Small intestine (tissue), 16 donors: ENCODE measurements at places on chromosomes 13 and 19. TPM values are rescaled to one million over a fixed set of nuclear protein-coding genes. Genes with fewer than 3 reads are reported as not detected.

DNA sequence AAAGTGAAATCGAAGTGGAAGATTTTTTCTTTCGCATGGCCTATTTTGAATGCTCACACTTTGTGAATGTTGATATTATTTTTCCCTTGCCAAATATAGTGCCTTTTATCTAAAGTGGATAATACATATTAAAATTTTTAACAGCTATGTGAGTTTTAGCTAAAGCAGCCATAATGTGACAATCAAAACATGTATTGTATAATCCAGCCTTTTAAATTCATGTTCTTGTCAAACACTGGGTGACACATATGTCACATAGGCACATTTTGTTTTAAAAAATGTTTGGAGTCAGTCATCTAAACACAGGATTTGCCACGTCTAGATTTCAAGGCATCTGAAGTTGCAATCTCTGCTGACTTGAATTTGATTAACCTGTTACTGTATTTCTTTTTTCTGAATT, 1256.6 kb downstream of the SLITRK1 start:
- no peaks in the 10 kb centered on the region for H3K36me3 ChIP-seq
- no peak for DNase-seq
- H3K4me1 ChIP-seq = no peaks in the 10 kb centered on the region
- no peaks in the 10 kb centered on the region for H3K27me3 ChIP-seq
- no peak overlapping the region for H3K27ac ChIP-seq
- no peak overlapping the region for H3K4me3 ChIP-seq

Gene NUP62
- polyA plus RNA-seq = 24.2 TPM

DNA sequence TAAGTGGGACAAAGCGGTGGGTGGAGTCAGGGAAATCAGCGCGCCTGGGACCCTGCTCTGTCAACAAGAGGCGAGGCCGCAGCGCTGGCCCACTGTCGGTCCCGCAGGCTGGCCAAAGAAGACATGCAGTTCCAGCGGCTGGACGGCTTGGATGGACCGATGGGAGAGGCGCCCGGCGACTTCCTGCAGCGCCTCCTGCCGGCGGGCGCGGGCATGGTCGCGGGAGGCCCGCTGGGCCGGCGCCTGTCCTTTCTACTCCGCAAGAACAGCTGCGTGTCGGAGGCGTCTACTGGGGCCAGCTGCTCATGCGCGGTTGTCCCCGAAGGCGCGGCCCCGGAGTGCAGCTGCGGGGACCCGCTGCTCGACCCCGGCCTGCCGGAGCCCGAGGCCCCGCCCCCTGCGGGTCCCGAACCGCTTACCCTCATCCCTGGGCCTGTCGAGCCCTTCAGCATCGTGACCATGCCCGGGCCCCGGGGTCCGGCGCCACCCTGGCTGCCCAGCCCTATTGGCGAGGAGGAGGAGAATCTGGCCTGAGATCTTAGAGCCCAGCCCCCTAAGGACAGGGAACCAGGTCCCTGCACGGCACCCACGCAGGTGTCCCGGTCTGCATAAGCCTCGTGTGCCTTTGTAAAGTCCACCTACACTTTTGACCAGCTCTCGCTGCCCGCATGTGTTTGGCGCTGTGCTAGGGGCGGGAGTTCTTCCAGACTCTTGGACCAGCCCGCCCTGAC, 6.1 kb downstream of the BEST2 start:
- H3K4me3 ChIP-seq = peak overlapping the region; percentile 20
- DNase-seq = peak; percentile 85
- H3K27me3 ChIP-seq = peaks cover 7% of the 10 kb centered on the region
- no peaks in the 10 kb centered on the region for H3K4me1 ChIP-seq
- H3K27ac ChIP-seq = peak overlapping the region; percentile 22

DNA sequence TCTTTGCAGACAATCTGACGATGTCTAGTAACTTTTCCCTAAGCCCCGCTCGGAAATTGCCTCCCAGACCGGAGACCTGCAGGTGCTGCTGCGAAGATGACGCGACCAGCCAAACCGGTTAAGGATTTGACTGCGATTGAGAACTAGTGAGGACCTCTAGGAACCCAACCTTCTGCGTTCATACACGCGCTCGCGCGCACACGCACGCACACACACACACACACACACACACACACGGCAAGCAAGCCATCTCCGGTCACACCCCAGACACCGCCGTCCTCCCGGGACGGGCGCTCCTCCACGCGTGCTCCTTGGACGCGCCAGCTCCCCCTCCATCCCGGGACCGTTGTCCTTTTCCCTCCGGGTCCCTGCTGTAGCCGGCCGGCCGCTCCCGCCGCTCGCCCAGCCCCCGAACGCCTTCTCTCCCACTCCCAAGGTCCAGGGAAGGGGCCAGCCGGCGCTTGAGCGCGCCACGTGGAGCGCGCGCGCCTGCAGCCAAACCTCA, 1.2 kb downstream of the TBC1D4 start:
- H3K36me3 ChIP-seq = no peaks in the 10 kb centered on the region
- DNase-seq = peak; percentile 69
- H3K27ac ChIP-seq = peak overlapping the region; percentile 36

- no peak overlapping the region for H3K4me3 ChIP-seq
- peaks cover 4% of the 10 kb centered on the region for H3K27me3 ChIP-seq
Measured at GRCh38 chr13:25177012-25177411, 4.9 kb upstream of the AMER2 start.

GRCh38 chr13:103147961-103148360, 81.7 kb upstream of the SLC10A2 start:
- H3K4me3 ChIP-seq = no peak overlapping the region
- DNase-seq = peak; percentile 66
- no peaks in the 10 kb centered on the region for H3K36me3 ChIP-seq
- H3K4me1 ChIP-seq = peaks cover 13% of the 10 kb centered on the region
- no peaks in the 10 kb centered on the region for H3K27me3 ChIP-seq

Gene BLOC1S3
- polyA plus RNA-seq = 3.6 TPM

Gene PLPPR3
- polyA plus RNA-seq = not detected

Gene ZNF208
- polyA plus RNA-seq = not detected

DNA sequence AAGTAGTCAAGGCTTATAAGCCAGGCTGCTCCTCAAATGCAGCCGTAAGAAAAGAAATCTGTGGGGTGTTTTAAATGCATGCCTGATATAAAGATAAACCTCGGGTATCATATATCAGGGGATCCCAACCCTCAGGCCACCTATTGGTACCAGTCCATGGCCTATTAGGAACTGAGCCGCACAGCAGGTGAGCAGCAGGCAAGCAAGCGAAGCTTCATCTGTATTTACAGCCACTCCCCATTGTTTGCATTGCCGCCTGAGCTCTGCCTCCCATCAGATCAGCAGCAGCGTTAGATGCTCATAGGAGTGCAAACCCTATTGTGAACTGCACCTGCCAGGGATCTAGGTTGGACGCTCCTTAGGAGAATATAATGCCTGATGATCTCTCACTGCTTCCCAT, 233.5 kb upstream of the SERP2 start:
- no peak overlapping the region for H3K4me3 ChIP-seq
- H3K27ac ChIP-seq = peak overlapping the region; percentile 95
- no peaks in the 10 kb centered on the region for H3K27me3 ChIP-seq
- H3K4me1 ChIP-seq = peaks cover 26% of the 10 kb centered on the region
- DNase-seq = peak; percentile 66
- H3K36me3 ChIP-seq = no peaks in the 10 kb centered on the region

GRCh38 chr19:6809262-6809661, 36.8 kb downstream of the VAV1 start:
- no peak for DNase-seq
- H3K4me1 ChIP-seq = no peaks in the 10 kb centered on the region
- H3K27me3 ChIP-seq = no peaks in the 10 kb centered on the region
- no peak overlapping the region for H3K4me3 ChIP-seq

Gene PODNL1
- polyA plus RNA-seq = 1.7 TPM

- peaks cover 3% of the 10 kb centered on the region for H3K4me1 ChIP-seq
- H3K27ac ChIP-seq = no peak overlapping the region
- H3K27me3 ChIP-seq = no peaks in the 10 kb centered on the region
- peak; percentile 19 for DNase-seq
- no peaks in the 10 kb centered on the region for H3K36me3 ChIP-seq
Measured at GRCh38 chr19:49932731-49933131, 3.4 kb upstream of the NUP62 start.

Gene PLEKHJ1
- polyA plus RNA-seq = 307 TPM

Gene CYP2A7
- polyA plus RNA-seq = not detected

GRCh38 chr19:43735957-43736356, 18.8 kb downstream of the SMG9 start:
- no peaks in the 10 kb centered on the region for H3K27me3 ChIP-seq
- H3K27ac ChIP-seq = no peak overlapping the region
- DNase-seq = no peak
- H3K36me3 ChIP-seq = peaks cover 3% of the 10 kb centered on the region
- peaks cover 18% of the 10 kb centered on the region for H3K4me1 ChIP-seq

GRCh38 chr13:43132257-43132656, 108.9 kb downstream of the DNAJC15 start:
- no peaks in the 10 kb centered on the region for H3K36me3 ChIP-seq
- no peak overlapping the region for H3K27ac ChIP-seq
- peaks cover 8% of the 10 kb centered on the region for H3K27me3 ChIP-seq
- no peaks in the 10 kb centered on the region for H3K4me1 ChIP-seq

DNA sequence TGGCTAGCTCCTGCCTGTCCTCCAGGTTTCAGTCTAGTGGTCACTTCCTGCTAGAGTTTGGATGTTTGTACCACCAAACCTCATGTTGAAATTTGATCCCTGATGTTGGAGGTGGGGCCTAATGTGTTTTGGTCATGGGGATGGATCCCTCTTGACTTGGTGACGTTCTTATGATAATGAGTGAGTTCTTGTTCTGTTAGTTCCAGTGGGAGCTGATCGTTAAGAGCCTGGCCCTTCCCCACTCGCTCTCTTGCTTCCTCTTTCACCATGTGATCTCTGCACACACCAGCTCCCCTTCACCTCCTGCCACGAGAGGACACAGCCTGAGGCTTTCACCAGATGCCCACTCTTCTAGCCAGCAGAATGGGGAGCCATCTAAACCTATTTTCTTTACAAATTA, 86.8 kb upstream of the SCEL start:
- H3K4me3 ChIP-seq = no peak overlapping the region
- H3K27ac ChIP-seq = no peak overlapping the region
- H3K4me1 ChIP-seq = no peaks in the 10 kb centered on the region
- no peaks in the 10 kb centered on the region for H3K27me3 ChIP-seq

Gene ZSWIM9
- 4.1 TPM for polyA plus RNA-seq

Gene NR2F6
- 62.7 TPM for polyA plus RNA-seq

GRCh38 chr19:42427313-42427712, at the start of gene LIPE:
LIPE (minus strand) TSS chr19:42427388; CDS start chr19:42427149, 239 bp downstream.
- H3K36me3 ChIP-seq = no peaks in the 10 kb centered on the region
- no peaks in the 10 kb centered on the region for H3K27me3 ChIP-seq
- H3K4me1 ChIP-seq = peaks cover 4% of the 10 kb centered on the region
- DNase-seq = no peak

DNA sequence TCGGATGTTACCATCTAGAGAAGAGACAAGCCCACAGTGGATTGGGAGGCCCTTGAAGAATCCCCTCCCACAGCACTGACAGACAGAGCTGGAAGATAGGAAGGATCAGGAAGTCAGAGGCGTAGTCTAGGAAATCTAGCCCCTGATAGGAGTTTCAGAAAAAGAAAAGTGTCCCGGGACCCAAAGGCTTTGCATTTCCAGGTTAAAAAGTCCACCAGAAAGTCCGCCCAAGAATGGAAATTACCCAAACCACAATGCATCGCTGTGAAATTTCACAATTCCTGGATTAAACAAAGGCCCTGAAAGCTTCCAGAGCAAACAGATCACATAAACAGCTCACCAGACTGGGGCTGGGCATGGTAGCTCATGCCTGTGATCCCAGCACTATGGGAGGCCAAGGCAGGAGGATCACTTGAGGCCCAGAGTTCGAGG, 146.9 kb downstream of the KDM4B start:
- no peaks in the 10 kb centered on the region for H3K4me1 ChIP-seq
- no peak overlapping the region for H3K27ac ChIP-seq
- H3K36me3 ChIP-seq = peaks cover 3% of the 10 kb centered on the region

DNA sequence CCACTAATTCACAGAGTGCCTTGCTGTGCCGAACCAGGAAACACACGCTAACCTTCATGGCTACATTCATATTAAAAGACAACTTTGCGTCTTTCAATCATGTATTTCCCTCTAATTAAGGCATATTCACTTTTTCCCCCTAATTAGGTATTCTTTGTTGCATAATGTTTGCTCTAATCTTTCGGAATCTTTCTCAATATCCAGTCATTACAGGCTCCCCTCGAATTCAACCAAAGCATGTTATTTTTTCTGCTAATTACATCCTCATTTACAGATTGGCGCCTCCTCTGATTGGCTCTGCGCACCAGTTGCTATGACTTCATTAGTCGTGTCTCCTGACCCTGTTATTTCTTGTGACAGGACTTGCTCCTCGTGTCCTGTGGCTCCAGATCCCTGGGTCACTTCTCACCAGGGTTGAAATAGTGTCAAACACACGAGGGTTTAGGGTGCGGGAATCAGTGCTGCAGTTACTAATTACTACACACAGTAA, 226.7 kb upstream of the TSHZ3 start:
- H3K36me3 ChIP-seq = peaks cover 1% of the 10 kb centered on the region
- no peak for DNase-seq
- no peak overlapping the region for H3K4me3 ChIP-seq
- H3K27me3 ChIP-seq = no peaks in the 10 kb centered on the region
- no peak overlapping the region for H3K27ac ChIP-seq
- H3K4me1 ChIP-seq = no peaks in the 10 kb centered on the region

DNA sequence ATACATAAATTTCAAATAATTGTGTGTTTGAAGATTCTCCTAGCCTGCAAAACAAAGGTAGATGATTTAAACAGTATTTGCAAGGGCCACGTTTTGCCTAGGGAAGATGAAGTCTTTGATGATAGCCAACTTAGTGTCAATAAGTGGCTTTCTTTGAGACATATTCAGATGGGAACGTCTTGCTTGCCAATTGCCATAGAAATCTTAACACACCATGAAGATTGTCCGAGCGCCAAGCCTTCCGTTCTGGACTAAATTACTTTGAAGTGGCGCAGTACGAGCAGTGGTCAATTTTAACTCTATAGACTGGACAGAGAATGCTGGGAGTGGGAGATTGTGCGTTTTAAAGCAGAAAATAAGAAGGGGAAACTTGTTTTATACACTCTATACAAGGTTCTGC, 9.9 kb downstream of the ZIC5 start:
- DNase-seq = no peak
- H3K36me3 ChIP-seq = no peaks in the 10 kb centered on the region
- H3K4me1 ChIP-seq = peaks cover 1% of the 10 kb centered on the region
- no peak overlapping the region for H3K4me3 ChIP-seq
- H3K27me3 ChIP-seq = peaks cover 87% of the 10 kb centered on the region
- no peak overlapping the region for H3K27ac ChIP-seq

Gene FFAR1
- not detected for polyA plus RNA-seq

Gene PSG2
- polyA plus RNA-seq = not detected

DNA sequence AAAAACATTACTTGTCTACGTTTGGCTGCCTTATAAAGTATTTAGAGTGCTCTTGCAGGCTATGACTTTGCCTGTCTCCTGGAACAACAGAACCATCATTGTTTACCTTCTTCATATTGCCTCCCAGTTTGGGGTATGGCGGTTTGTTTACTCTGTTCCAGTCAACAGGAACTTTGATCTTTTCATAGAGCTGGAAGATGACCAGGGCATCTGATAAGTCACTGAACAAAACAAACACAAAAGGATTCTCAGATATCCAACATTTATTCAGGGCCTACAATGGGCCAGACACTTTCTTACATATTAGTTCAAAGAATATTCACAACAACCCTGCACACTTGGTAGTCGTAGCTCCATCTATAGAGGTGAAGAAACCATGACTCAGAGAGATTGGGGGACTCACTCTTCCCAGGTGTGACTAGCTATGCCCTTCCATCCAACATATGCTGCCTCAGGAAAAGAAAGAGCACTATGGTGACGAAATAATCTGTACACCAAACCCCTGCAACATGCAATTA, 38.4 kb upstream of the CPB2 start:
- no peak for DNase-seq
- no peaks in the 10 kb centered on the region for H3K36me3 ChIP-seq
- H3K27me3 ChIP-seq = no peaks in the 10 kb centered on the region
- H3K4me3 ChIP-seq = no peak overlapping the region
- H3K4me1 ChIP-seq = no peaks in the 10 kb centered on the region

Gene ZIC2
- polyA plus RNA-seq = 0.04 TPM
